ENCODE measurements at places on chromosomes 13 and 19.

DNA sequence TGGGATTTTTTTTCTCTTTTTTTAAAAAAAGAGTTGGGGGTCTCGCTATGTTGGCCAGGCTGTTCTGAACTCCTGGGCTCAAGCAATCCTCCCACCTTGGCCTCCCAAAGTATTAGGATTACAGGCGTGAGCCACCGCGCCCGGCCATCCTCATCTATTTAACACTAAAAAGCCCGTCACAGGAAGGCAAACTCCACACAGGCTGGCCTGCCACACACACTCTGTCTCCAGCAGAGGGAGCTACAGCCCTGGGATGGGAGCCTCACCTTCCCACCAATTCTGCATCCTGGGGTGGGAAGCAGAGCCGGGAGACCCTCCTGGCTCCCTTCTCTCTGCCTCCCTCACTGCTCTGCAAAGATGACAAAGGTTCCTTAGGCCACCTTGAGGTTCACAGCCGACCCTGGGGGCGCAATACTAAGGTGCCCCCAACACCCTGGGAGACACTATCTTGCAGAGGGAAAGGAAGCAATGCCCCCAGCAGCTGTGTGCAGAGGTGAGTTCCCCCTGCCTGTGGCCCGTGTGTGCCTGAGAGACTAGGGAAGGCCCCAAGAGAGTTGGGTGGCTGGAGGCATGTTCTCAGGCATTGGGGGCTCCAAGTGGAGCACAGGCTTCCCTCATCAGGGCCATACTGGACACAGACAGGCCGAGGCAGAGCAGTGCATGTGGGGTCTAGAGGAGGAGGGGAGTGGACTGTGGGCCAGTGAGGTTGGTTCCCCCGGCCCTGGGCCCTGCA, 27.4 kb upstream of the TIMM44 start:
- DNase-seq: peak; percentile 5

DNA sequence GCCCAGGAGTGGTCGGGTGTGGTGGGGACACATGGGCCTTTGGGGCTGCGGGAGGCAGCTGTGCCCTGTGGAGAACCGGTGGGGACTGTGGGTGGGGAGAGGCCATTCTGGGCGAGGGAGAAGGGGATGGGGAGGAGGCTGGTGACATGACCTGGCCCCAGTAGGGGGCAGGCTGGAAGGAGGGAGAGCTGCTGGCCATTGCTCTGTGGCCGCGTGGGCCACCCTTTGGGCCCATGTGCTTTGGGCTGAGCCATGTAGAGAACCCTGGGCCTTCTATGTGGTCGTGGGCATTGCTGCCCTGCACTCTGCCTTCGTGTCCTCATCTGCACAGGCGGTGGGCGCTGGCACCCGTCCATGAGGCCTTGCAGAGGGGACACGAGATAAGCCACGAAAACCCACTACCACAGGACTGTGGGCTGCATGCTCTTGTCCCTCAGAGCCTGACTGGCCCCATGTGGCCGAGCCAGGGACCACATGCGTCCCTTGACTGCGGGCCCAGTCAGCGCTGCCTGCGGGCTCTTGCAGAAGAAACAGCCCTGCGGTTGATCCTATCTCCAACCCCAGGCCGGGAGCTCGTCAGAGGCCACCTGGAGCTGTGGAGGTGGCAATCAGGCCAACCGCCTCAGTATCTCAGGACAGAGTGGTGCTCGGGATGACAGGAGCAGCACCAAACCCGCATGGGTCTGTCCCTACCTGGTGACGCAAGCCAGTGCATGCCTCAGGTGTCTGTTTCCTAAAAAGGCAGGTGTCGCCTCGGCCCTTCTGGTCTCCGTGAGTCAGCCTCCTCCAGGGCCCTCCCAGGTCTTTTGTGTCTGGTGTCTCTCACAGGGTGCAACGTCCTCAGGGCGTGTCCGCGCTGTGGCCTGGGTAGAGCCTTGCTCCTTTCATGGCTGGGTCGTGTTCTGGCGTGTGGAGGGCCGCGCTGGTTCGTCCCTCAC, 14.3 kb downstream of the FZR1 start:
- DNase-seq: no peak

GRCh38 chr19:50728084-50728737, 5.0 kb downstream of the CLEC11A start:
- no peak for DNase-seq

DNA sequence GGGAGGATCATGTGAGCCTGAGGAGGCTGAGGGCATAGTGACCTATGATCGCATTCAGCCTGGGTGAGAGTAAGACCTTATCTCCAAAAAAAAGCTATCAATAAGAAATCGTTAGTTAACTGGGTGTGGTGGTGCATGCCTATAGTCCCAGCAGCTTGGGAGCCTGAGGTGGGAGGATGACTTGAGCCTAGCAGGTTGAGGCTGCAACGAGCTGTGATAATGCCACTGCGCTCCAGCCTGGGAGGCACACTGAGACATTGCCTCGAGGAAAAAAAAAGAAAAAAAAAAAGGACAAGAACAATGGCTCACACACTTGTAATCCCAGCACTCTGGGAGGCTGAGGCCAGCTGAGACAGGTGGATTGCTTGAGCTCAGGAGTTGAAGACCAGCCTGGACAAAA, 16.2 kb downstream of the PSPC1 start:
- DNase-seq: no peak
